ENCODE measurements at places on chromosomes 2 and 18. TPM values are rescaled to one million over a fixed set of nuclear protein-coding genes. Genes with fewer than 3 reads are reported as not detected.

- DNase-seq, result peak; percentile 87
These were observed 105.5 kb downstream of the ZEB2 start for GRCh38 chr2:144414324-144414845.

DNA sequence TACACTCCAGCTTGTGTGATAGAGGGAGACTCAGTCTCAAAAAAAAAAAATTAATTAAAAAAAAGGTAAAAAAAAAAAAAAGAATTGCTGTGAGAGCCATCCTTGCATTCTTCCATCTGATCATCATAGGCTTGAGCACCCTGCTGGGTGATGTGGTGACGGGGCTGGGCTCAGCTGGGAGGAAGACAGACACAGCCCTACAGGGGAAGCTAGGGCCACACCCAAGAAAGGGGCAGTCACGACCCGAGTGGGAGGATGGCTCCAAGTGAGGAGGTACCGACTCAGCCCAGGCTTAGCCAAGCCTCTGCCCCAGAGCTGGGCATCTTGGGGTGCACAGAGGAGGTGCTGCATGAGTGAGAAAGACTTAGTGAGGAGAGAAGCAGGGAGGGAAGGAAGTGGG, 165.5 kb downstream of the SH3RF3 start:
- no peak for DNase-seq

DNA sequence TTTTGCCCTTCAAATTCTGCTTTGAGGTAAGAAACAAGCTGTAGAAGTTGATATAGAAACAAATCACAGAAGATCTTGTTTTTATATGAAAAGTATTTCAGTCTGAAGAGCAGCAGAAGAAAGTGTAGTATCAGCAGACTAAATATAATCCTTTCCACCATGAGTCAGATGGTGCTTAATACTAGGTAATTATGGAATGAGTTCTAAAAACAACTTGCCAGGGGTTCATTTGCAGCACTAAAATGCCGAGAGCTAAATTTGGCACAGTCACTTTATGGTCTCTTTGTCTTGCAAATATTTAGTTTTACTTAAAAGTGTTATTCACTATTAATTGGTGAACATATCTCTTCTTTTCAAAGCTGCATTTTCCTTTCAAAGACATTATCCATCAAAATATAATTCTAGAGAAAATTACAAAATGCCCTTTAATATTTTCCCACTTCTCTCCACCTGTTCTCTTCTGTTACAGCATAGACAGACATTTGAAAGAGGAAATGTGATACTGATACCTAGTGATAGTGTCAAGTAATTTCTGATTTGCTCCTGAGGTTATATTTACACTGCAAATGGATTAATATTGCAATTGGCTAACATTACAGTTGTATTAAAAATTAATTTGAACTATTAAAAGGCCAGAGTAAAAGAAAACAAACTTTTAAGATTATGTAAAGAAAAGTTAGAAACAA, 5.3 kb downstream of the MYL1 start:
- DNase-seq, result no peak

DNA sequence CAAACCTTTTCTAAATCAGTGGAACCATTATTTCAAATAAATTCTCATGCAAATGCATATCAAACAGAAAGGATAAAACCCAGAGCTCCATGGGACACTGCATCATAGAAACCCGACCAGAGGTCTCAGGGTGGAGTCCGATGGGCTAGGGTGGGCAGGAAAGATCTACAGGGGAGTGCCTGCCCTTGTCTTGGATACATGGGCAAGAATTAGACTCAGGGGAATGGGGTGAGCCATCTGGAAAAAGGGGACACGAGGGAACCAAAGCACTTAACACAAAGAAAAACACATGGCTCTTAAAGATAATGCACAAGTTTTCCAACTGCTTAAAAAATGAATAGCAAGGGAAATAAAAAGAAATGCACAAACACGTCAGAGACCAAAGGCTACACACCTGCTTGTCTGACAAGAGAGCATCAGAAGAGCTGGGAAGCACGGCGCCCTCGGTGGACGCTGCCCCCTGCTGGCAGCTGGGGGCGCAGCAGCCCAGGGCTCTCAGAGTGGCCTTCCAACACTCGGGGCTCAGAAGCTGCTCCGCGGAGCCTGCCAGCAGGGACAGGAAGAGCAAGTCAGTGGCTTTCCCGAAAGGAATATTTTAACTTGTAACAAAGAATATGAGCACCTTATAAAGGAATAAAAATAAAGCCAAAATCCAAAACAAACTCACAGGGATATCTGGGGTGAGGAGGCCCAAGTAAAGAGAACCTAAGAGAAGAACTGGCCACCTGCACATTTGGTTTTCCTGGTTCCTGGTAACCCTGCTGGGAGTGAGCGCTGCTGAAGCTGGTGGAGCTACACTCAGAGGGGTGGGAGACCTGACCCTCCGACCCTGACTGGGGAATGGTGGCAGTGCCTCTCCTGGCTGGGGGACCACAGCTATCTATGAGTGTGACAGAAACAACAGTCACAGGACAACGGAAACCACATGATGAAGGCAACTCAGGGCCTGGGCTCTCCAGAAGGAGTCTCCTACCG, 54.5 kb downstream of the SIGLEC15 start:
- no peak for DNase-seq

CAPN14 gene
- 0.35 TPM for total RNA-seq

SAG gene
- not detected for total RNA-seq

DNA sequence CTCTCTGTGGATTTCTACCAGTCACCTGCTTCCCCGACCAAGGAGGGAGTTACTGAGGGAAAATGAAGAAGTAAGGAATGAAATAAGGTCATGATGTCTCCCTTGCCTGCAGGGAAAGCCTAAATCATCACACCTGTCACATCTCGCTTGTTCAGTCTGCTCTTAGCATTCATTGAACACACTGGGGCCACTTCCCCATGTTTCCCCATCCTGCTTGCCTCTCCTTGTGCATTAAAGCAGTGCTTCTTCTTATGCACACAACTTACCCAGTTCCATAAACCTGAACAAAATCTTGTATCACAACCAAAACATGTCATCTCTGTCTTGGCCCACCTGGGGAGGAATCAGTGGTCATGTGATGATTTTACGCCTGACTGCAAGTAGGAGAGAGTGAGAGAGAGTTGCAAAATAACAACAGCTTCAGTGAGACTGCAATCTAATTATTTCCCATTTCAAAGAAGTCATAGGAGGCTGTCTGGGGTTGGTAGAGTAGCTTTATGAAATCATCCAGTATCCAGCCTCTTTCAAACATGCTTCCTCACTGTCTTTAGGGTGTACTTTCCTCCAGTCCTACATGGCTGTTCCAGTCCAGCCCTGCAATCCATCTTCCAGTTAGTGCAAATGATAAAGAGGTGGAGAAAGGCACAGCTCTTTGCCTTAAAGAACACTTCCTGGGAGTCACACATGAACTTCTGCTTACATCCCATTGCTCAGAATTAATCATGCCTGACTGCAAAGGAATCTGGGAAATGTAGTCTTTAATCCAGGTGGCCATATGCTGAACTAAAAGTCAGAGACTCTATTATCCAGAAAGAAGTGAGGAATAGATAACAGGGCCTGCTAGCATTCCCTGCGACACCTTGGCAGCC, 220.1 kb downstream of the HAUS1 start:
- no peak for DNase-seq

DNA sequence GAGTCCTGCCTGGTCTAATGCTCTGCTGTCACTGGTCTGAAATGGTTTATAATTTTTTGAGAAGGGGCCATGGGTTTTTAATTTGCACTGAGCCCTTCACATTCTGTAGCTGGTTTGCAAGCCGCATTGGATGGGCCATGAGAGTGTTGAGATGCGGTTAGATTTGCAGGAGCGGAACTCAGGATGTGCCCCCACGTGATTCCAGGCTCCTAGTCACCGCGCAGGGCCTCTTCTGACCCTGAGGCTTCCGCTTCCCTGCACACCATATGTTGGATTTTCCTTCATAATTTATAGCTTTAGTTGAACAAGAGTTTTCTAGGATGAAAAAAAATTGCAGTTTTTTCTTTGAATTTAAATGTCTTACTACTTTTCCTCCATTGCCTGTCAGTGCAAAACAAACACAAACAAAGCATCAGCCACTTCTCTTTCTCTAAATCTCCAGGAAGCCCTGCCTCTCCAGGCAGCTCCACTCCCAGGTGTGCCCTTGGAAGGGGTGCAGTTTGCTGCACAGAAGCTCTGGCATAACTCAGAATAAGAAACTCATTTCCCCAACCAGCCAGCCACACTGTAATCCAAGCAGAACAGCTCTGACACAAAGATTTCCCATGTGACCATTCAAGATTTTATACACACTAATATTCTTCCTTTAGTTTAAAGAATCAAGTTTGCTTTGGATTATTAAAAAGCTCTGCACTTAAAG, 18.4 kb upstream of the TPO start:
- no peak for DNase-seq

- no peak for DNase-seq
These were observed 167.6 kb upstream of the ACAA2 start for GRCh38 chr18:49980896-49981295.

DNA sequence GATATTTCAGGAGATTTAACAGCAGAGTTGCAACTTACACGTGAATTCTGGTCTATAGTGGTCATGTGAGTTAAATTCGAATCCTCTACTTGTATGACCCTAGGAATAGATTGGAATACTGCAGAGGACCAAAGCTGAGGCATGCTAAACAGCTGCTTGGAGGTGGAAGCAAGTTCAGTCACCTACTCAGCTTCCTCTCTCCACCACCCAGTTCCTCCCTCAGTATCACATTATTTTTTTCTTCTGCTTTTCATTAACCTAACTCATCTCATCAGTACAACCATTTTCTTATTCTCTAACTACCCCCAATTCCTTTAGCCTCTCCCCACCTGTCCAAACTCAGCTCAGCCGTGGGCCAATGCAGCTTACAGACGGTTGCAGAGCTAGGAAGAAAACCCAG, 385.5 kb downstream of the SETBP1 start:
- DNase-seq, result no peak

ALMS1 gene
- 16.7 TPM for total RNA-seq

DNA sequence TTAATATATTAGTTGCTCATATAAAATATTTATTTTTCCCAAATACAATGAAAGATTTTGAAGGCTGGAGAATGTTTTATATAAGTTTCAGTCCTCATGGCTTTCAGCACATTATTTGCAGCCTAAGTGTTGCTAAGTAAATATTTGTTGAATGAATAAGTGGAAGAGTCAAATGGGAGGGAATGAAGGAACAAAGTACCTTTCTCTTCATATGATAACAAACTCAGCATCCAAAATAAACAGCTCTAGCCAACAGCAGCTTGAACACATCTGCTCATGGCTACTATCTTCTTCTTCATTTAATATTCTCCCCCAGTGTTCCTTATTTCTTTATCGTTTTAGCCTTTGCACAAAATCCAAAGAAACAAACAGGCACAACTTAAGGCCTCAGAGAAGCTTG, 385.2 kb upstream of the PIK3C3 start:
- DNase-seq, result no peak

DNA sequence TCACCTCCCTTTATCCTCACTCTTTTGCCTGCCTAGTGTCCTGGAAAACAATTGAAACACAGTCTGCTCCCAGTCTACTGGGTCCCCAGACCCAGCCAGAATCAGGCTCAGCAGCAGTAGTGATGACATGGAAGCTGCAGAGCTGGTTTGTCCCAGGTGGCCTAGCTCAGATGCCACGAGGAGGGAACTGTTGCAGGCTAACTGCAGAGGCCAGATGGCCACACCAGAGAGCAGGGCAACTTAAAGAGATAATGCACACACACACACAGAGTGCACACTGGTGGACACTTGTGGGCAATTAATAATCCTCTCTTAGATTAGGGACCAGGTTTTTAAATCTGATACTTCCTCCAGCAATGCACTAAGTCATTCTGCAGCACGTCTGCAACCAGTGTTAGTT, 42.4 kb downstream of the GYPC start:
- no peak for DNase-seq

DNA sequence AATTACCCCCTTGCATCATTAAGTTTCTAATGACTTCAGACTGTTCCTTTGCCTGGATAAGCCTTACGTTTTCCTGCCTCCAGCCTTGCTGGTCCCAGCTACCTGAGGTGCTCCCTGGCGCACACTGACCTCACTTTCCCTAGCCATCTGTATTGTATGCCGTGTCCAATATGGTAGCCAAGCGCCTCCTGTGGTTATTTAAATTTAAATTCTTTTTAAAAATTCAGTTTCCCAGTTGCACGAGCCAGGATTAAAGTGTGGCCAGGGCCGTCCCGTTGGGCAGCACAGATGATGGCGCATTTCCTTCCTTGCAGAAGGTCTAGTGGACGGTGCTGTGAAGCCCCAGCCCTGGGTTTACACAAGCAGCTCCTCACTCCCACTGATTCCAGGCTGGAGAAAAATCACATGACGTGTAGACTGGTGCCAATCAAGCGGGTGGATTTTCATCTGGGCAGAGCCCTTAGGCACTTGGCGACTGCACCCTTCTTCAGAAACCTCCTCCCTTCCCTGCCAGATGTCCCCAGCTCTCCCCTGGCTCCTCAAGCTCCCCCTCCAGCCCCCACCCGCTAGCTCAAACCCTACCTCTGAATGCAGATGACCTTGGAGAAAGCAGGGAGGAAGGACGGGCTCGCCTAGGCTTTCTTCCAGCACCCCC, 33.9 kb downstream of the ACKR3 start:
- DNase-seq, result no peak

DNA sequence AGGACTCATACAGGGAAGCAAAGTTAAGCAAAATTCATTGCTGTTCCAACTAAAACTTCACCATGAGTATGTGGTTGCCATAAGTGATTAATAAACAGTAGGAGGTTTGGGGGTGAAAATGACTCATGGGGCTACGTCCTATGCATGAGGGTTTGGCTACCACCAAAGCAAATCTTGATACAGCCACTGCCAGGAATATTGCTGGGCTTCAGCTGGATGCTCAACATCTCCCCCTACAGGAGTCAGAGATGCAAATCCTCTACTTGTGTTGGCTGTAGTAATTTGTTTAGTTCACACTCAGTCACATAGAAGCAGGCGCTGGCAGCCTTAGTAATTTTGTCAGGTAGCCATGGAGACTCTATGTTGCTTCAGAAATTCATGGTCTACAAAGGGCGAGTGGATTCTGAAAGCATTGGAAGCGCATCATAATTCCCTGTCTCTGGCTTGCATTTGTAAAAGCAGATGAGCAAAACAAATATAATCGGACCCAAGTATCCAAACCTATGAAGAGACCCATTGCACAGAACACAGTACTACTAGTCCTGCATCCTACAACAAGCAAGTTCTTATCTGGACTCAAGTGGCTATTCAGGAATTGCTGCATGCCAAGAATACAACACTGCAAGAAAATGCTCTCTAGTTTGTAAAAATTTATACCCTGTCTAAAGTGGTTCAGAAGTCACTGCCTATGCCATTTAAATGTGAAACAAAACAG, 76.0 kb downstream of the CD28 start:
- peak; percentile 85 for DNase-seq

GRCh38 chr18:60193780-60194179, 178.8 kb downstream of the MC4R start:
- DNase-seq, result no peak
